Omental fat pad (tissue), 4 donors: ENCODE measurements at places on chromosomes 2 and 18.

GRCh38 chr2:41610501-41611190, 437.2 kb upstream of the PKDCC start:
- no peak for DNase-seq

GRCh38 chr2:27799646-27800010, 28.1 kb downstream of the MRPL33 start:
- DNase-seq: no peak

DNA sequence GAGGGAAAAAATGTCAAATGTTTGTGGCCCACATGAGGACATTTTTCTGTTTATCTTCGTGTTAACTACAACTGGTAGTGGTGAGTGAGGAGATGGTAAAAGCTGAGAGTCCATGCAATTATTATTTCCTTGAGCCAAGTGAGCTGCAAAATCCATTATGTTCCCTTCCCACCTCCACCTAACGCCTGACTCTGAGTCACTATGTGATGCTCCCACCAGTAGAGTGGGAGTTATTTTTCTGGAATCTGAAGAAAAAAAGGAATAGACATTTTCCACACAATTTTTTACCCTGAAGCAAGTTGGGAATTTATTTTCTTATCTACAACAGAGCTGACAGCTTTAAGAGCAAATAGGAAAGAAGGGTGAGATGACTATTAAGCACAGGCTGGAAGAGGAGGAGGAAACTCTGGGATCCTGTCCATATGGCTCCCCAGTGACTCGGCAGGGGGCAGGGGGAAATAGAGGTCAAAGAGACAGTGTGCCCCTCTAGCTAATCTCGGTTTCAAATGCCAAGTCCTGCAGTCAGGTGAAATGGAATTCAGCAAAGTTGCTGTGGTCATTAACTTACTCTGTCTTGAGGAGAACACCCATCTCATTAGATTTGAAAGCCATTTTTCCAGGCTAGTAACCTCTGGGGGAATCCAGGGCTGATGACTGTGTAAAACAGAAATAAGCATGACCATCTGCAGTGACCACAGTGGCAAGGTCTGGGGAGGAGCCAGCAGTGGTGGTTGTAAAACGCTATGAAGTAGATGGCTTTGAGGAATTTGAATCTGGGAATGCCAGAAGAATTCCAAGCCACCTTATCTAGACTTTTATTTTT, 463.9 kb downstream of the STK39 start:
- DNase-seq: no peak

DNA sequence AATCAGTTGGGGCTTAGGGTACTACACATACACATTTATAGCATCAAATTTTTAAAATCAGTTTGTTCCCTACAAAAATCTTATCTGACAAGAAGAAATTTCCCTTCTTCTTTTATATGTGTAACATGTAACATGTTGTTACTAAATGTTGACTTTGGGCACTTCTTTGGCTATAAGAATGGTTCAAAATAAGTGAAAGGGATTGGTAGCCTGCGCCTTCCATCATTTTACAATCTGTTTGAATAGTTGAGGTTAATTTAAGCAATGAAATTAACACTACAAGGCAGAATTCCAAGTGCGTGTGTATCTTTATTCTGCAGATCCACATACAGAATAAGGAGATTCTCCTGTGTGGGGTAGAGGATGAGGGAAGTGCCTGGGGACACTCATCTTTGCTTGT, 30.2 kb upstream of the SPP2 start:
- no peak for DNase-seq

DNA sequence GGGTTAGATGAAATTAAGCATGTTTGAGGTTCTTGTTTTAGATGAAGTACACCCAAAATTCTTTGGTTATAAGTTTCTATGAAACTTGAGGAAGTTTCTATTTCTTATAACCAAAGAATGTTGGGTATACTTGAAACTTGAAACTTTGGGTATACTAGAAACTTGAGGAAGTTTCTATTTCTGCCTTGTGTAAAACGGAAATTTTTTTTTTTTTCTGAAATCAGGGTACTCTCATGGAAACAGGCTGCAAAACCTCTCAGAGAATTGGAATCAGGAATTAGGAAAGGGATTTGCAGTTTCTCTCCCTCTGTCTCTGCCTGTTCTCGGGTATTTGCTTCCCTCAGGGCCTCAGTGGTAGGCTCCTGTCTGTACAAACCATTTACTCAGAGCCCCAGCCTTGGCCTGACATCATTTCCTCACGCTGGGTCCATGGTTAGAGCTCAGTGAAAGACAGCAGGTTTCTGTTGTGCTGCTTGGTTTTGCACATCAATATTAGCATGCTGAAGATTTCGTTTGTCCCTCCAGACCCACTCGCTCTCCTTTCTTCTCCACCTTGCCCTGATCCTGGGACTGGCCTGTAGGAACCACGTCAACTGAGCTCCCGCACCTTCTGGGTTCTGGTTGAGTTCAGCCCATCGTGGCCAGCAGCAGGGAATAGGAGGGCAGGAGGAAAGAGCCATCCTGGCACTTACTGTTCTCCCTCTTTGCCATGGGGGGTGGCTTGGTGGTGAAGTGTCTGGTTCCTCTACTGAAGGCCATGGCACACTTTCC, 106.4 kb downstream of the POLR1A start:
- no peak for DNase-seq
